MG63 (cell line): ENCODE measurements at places on chromosomes 5 and 9.

DNA sequence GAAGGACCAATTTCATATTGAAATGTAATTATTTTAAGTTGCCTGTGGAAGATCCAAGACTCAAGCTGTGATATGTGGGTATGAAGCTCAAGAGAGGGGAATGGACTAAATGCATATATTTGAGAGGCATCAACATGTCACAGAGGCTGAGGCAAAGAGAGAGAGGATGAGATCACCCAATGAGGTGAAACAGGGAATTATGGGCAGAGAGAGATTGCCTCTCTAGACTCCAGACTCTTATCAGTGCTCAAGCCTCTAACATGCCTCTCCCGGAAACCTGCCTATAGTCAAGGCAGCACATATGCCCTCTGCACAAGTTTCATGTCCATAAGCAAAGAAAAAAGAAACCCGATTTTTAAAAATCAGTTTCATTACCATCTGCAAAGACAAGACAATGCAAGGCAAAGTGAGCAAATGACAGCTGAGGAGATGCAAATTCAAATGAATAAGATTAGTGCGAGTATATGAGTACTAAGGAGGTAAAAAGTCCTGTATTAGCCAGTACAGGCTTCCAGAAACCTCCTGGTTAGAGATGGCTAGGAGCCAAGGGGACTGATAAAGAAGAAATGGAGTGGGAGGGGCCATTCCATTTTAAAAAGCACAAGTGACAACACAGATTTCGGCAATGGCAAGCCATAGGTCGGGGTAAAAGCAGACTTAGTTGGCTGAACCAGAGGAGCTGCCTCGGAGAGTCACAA is 9.4 kb downstream of the APTX start:
- no peak for DNase-seq

DNA sequence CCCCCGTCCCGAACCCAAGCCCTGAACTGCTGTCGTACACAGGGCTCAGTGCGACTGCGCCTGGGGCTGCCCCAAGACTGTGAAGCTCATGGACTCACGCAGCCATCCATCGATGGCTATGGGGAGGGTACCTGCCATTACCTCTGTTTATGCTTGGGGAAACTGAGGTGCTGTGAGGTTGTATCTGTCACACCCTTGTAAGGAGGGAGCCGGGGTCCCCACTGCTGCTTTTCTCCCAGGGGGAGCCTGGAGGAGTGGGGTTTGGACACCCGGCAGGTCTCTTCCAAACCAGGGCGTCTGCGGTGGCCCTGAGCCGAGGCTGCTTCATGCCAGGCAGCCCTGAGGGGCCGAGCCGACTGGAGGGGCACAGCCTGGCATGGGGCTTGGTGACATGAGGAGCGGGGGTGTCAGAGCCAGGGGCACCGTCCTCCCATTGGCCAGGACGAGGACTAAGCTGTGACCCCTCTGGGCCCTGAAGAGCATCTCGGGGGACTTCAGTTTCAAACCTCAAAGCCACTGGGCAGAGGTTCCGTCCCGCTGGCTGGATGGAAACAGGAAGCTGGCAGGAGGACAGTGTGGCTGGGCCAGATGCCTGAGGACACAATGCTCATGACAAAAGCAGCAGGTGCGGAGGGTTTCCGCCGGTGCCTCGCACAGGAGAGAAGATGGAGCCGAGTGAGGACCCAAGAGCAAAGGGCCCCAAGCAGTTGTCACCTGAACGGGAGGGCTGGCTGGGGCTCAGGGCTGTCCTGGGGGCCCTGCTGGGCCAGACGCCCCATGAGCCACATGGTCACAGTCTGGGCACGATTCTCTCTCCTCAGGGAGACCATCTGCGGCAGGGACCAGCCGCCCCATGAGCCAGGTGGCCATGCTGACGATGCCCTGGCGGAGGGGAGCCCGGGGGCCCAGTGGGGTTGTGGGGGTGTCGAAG is 54.4 kb upstream of the EXOC3 start:
- no peak for DNase-seq

GRCh38 chr9:126451316-126451885 is 124.8 kb downstream of the MVB12B start:
- DNase-seq: no peak

DNA sequence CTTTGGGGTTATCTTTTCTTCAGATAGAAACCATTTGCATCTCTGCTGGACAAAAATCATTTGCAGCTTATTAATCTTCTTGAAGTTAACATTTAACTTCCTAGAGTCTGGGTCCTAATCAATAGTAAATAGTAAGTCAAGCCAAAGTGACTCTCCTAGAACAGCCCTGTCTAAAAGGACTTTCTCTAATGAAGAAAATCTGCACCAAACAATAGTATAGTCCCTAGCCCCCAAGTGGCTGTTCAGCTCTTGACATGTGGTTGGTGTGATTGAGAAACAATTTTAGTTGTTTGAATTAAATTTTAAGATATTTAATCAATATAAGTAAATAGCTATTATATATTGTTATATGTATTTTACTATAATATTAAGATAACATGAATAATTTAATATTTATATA is 64.6 kb upstream of the SHB start:
- DNase-seq: no peak

- no peak for DNase-seq
These were observed 16.7 kb downstream of the FGD3 start for GRCh38 chr9:92963831-92964606.

DNA sequence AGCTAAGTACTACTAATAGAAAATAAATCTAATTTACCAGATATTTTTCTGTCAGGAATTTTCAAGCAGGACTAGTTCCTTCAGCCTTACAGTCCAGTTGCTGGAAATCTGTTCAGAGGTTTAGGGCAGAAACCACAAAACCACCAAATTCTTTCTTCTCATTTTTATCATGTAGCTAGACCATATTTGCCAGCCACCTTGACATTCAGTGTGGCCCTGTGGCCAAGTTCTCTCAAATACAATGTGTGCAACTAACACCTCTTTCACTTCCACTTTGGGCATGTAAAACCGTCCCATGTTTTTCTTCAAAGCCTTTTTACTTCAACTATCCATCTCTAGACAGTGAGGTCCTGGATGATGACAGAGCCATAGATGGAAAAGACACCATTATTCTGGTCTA is 1133.2 kb upstream of the CDH18 start:
- no peak for DNase-seq

- no peak for DNase-seq
These were observed 551.3 kb downstream of the TLE1 start for GRCh38 chr9:81137976-81138568.

GRCh38 chr9:91098203-91098850 is 263.4 kb downstream of the AUH start:
- no peak for DNase-seq

DNA sequence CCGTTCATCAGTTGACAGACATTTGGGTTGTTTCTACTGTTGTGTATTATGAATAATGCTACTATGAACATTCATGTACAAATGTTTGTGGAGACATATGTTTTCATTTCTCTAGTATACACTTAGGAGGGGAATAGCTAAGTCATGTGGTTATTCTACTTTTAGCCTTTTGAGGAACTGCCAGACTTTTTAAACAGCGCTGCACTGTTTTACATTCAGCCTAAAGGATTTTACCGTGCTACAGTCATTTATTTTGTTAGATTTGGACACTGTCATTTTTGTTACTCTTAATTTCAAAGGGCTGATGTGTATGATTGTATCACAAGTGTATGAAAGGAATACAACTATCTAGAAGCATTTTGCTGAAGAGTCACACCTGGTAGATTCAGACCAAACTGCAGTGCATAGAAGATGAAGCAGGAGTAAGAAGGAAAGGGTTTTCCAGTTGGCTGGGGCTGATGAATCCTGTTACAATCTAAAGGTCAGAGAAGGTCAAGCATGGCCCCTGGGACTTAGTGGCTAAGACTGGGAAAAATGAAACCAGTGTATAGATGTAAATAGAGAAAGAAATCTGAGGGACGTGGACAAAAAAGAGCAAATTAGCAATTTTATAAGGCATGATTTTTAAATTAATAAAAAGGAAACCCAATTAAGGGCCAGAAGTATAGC is 509.7 kb downstream of the PSAT1 start:
- no peak for DNase-seq

- DNase-seq: no peak
These were observed 111.9 kb upstream of the MTAP start for GRCh38 chr9:21690561-21690960.

- no peak for DNase-seq
These were observed 290.1 kb upstream of the CDH9 start for GRCh38 chr5:27328480-27328879.

DNA sequence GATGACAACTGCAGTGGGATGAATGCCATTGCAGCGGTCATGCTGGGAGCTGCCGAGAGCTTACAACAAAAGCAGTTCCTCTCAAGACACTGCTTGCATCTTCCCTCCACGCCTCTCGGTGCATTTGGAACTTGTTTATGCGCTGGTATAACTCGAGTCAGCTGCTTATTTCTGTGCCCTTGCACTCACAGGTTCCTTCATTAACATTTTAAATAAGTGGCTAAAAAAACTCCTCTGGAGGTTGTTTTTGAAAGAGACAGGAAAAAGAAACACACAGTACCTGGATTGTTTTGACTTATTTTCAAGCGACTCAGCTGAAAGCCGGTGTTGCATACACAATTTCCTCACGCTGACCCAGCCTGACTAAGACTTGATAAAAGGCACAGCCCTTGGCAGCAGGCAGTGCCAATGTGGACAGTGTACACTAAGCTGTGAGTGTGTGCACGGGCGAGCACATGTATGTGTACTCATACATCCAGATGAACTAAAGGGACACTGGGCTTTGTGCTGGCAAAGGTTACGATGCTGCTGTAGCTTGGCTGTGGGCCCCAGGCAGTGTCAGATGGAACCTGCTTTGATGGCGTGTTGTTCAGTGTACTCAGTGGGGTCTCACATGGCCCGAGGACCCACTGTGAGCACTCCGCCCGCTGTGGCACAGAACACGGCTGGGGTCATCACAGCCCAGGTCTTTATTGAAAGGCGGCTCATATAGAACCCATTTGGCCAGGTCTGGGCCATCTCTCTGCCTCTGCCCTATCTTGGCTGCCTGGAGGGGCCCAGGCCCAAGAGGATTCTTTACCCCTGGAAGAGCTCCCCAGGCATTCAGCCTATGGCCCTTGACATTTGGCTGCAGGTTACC is 92.3 kb downstream of the ANKRD33B start:
- DNase-seq: peak; percentile 58

GRCh38 chr5:125317536-125317995 is 571.1 kb upstream of the ZNF608 start:
- no peak for DNase-seq

- peak; percentile 35 for DNase-seq
These were observed 51.8 kb downstream of the SH3TC2 start for GRCh38 chr5:149011084-149011483.

GRCh38 chr9:98147582-98147981 is 28.6 kb upstream of the TRIM14 start:
- peak; percentile 49 for DNase-seq

DNA sequence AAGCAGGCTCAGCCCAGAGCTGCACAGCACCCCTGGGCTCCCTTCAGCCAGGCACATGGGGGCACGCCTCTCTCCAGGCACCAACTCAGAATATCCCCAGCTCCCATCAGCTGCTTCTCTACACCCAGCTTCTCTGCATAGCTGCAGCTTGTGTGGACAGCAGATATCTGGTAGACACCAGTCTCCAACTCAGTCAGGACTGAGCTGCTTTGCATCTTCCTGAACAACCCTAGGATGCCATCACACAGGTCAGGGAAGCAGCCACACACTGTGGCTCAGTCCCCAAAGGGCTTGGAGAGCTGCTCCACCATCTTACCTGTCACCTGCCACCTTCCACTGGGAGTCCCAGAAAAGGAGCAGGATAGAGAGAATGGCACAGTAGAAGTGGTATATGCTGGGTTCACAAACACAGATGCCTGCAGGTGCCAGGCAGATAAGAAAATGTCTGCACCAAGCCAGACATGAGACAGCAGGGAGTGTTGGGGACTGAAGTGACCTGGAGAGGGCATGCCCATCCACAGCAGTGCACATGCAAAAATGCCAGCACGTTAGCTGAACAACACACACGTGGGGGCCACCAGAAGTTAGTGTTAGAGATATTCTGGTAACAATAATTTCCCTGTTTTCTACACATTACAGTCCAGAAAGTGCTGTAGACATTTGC is 42.0 kb downstream of the THBS4 start:
- DNase-seq: no peak

DNA sequence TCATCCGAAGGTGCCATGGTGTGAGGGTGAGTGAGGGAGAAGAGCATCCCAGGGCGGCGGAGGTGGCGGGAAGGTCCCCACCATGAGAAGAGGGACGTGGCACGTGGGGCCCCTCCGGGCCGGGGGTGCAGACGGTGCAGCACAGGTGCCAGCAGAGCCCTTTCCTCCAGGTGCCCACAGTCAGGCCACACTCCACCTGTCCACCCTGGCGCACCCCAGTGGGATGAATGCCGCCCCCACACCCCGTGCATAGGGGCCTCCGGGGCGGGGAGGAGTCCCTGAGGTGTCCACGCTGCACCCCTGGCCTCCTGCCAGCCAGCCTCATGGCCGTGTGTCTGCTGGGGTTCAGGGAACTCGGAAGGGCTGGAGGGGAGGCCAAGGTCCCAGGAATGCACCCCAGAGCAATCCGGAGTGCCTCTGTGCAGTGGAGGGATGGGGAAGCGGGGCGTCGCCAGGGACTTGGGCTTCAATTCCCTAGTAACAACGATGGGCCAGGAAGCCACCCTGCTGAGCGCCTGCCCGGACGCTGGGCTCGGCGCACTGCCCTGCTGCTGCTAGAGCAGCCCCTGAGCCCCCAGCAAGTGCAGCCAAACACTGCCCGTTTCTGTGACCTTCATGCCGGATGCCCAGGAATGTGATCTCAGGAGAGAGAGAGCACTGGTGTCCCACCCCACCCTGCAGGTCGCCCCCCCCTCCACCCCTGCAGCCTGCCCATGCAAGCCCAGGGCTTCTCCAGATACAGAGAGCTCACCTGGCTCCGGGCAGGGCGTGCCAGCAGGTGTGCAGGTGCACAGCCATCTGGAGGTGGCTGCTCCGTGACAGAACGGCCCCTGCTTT is 8.8 kb upstream of the NACC2 start:
- no peak for DNase-seq

- DNase-seq: no peak
These were observed 19.5 kb upstream of the ZNF484 start for GRCh38 chr9:92897323-92897722.

GRCh38 chr5:76705574-76705973 is 10.4 kb upstream of the F2R start:
- DNase-seq: no peak

GRCh38 chr5:77073667-77074066 is 13.4 kb downstream of the ZBED3 start:
- no peak for DNase-seq

DNA sequence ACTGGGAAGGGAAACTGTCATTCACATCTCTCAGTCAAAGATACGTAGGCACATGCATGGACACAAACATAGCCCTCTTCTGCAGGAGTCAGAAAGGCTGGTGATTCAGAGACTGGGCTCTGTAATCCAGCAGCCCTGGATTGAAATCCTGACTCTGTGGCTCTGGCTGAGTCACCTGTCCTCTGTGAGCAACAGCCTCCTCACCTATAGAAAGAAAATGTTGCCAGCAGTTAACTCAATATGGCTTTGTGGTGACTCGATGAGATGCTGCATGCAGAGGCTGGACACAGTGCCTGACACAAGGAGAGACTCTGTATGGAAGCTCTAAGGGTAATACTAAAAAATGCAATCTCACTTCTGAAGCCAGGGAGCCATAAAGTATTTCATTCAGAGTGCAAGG is 23.9 kb upstream of the CDKN2AIPNL start:
- DNase-seq: peak; percentile 88

- no peak for DNase-seq
These were observed 38.3 kb downstream of the MOCS2 start for GRCh38 chr5:53071298-53071697.

GRCh38 chr5:4373051-4373820 is 766.9 kb upstream of the ADAMTS16 start:
- DNase-seq: no peak
